ENCODE measurements at places on chromosomes 5 and 9.

GRCh38 chr9:89853931-89854330 is 249.1 kb downstream of the GADD45G start:
- no peak for DNase-seq

GRCh38 chr5:77024490-77024889 is 5.7 kb upstream of the AGGF1 start:
- no peak for DNase-seq

GRCh38 chr5:43947935-43948334 is 345.0 kb downstream of the NNT start:
- DNase-seq = no peak

DNA sequence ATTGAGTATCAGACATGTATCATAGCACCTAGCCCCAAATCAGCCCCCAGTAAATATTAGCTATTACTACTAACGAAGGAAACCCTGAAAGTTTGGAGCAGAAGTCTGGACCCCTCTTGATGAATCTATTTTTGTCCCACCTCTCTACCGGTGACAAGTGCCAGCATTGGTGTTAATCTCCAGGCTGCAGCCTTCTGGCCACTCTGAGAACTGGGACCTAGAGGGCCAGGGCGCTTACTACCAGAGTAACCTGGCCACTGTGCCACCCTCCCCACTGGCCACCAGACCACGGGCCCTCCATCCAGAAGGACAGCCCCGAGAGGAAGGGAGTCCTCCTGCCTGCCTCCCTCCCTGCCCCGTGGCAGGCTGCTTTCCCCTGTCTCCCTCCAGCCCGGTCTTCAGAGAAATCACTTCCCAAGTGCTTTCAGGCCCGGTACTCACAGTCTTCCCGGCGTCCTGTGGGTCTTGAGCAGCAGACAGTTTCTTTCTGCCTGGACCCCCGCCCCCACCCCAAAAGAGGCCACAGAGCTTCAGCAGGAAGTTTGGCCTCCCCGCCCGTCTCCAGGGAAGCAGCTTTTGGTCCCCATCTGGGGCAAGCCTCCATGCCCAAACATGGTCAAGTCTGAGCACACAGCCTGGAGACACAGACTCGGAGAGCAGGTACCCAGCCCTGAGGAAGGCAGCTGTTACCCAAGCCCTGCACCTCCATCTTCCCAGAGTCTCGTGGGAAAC is at the start of gene KCNMB1:
TSS of gene KCNMB1 (minus strand) at position 550 of the 732 bp plus-strand sequence. CDS start 3,920 bp downstream, outside the sequence.
- no peak for DNase-seq

DNA sequence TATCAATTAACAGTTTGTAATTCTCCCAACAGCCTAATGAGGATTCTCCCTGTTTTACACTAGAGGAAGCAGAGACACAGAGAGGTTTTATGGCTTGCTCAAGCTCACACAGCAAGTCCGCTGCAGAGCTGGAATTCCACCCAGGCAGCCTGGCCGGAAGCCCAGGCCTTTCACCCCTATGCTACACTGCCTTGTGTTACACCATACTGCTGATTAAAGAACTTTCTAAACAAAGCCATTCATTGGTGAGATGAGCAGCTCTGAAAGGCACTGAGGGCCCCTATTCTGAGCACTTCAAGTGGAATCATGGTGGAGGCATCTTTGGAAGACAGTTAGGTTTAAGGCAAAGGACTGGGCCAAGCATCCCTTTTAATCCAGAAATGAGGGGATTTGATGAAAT is 14.7 kb upstream of the LARP1 start:
- DNase-seq = no peak

GRCh38 chr5:86879086-86879485 is 261.3 kb downstream of the COX7C start:
- no peak for DNase-seq

DNA sequence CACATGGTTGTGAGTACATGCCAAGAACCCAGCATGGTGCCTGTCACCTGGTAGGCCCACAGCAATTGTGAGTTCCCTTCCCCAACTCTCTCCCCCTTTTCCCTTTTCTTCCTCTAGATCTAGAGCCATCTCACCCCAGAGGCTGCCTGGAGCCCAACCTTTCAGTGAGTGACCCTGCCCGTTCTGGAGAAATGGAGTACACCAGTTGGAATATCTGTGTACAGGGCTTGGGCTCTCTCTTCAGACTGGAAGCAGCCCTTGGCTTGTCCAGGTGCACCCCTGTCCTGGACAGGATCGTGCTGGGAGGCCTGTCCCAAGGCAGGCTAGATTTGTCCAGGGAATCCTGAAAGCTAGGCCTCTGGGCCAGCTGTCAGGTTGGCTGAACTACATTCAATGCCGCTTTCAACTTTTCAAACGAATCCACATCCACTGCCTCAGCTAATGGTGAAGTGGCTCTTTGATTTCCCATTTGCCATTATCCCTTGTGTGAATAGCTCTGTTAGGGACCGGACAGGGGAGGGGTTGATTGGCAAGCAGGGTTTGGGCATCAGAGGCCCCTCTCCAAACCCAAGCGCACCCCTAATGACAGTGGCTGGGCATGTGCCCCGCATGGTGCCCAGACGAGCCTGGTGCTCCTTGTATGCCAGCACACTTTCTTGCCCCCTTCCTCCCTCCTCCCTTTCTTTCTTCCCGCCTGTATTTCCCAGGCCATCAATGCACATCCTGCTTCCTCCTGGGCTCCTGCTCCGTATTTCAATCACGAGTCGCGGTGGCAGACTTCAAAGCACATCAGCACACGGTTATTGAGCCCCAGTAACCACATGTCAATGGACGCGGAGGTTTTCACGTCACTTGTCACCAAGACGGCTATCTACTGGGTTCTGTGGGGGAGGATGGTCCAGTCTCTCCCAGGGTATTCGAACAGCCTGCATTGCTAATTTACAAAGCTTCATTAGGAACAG is 211.2 kb downstream of the DAB2IP start:
- no peak for DNase-seq

- no peak for DNase-seq
These were observed 88.0 kb downstream of the TRIO start for GRCh38 chr5:14231156-14231555.

DNA sequence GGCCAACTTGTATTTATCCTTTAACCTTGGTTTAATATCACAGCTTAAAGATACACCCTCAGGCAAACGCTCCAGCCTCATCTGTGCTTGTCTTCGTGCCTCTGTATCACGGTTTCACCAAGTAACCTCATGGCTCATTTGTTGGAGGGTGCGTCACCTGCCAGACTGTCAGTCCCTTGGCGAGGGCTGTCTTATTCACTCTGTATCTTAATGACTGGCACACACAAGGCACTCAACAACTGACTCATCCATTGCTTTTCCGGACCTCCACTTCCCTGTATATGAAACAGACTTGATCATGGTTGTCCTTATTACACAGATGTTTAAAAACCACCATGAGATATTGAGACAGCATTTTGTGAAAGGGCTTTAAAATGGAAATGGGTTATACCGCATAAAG is 28.0 kb downstream of the LCP2 start:
- no peak for DNase-seq

GRCh38 chr9:37639109-37639762 is 11.5 kb upstream of the FRMPD1 start:
- no peak for DNase-seq

- DNase-seq = no peak
These were observed 384.1 kb downstream of the EBF1 start for GRCh38 chr5:158715592-158715991.

- no peak for DNase-seq
These were observed 41.3 kb upstream of the ORM1 start for GRCh38 chr9:114281473-114282103.

DNA sequence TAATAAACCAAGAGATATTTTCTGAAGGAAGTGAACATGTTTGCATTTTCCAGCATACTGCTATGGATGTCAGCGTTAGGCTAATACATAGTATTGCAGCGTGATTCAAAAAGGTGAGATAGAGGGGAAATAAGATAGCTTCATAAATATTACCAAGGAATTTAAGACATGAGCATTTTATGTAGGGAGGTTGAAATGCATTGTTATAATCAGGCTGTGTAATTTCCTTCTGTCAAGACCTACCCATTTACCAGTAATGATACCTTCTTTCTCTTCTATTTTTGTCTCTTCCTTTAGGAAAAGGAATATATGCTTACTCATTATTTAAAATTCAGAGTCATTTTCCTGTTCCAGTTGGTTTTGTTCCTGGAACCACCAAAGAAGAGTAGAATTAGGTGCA is 33.3 kb downstream of the PIK3R1 start:
- no peak for DNase-seq

DNA sequence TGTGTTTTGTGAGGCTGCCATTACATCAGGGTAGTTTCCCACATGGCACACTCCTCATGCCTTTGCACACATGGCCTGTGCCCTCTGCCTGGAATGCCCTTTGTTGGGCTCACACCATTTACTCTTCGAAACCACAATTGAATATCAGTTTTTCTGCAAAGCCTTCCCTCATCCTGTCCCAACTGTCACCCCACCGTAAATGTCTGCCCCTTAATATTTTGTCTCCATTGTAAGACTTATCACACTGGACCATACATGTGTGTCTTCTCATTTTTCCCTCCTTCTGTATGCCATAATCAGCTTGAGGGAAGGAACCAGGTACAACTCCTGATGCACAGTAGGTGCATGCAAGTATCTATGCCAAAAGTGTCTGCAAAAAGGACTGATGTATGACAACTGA is 62.7 kb upstream of the TMEM252 start:
- no peak for DNase-seq

DNA sequence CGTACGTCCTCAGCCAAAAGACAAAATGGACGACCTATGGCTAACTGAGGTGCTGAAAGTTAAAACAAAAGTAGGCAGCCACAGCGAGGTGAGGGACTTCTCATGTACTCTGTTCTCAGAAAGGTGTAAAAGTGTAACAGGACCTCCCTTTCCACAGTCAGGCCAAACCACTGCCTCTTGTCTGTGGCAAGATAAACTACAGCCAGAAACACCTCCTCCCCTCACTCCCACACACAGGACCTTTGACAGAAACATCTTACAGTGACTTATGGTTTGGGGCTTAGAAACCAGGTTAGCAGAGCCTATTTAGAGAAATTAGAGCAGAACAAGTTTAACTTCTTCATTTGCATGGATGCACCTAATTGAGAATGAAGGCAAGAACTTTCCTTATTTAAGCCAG is 499.1 kb upstream of the GRIN3A start:
- no peak for DNase-seq

- no peak for DNase-seq
These were observed 188.5 kb downstream of the DAB2IP start for GRCh38 chr9:121839726-121840500.
